ENCODE measurements at places on chromosomes 7 and 10.
A peak's percentile ranks its signal among the peaks of the same experiment; 100 is the strongest.

DNA sequence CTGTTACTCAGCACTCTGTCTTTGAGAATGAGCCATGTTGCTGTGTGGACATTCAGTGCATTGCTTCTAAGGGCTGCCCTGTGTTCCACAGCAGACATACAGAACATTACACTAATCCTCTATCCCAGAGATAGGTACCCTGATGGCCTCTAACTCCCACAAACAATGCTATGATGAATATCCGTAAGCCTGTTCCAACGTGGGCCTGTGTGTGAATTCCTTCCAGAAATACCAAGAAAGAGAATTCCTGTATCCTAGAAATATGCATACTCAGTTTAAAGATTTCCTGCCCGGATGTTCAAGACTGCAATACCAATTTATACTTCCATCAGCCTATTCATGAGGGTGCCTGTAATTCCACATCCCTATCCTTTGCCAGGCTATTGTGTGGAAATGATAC, 21.3 kb upstream of the ST8SIA6 start:
- DNase-seq, result no peak

GRCh38 chr7:91784469-91784868, 96.0 kb downstream of the MTERF1 start:
- no peak for DNase-seq

GRCh38 chr10:18213271-18213670, 73.0 kb downstream of the CACNB2 start:
- DNase-seq, result no peak

GRCh38 chr10:84397735-84398144, 69.4 kb downstream of the CCSER2 start:
- DNase-seq, result no peak

DNA sequence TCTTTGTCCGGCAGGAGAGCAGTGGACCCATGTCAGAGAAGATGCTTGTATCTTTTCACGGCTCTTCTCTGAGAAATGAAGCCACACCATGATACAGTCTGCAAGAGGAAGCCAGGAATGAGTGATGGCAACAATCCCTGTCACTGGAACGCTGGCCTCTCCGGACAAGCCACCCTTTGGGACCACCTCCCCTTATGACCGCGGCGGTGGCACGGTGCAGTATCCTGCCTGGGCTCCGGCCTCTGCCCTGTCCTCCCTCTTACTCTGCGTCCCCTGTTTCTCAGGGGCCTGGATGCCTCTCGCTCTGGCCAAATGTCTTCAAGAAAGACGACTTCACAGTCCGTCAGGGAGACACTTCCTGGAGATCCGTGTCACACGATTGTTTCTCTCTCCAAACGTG, 370.5 kb downstream of the ZNF716 start:
- DNase-seq, result no peak

DNA sequence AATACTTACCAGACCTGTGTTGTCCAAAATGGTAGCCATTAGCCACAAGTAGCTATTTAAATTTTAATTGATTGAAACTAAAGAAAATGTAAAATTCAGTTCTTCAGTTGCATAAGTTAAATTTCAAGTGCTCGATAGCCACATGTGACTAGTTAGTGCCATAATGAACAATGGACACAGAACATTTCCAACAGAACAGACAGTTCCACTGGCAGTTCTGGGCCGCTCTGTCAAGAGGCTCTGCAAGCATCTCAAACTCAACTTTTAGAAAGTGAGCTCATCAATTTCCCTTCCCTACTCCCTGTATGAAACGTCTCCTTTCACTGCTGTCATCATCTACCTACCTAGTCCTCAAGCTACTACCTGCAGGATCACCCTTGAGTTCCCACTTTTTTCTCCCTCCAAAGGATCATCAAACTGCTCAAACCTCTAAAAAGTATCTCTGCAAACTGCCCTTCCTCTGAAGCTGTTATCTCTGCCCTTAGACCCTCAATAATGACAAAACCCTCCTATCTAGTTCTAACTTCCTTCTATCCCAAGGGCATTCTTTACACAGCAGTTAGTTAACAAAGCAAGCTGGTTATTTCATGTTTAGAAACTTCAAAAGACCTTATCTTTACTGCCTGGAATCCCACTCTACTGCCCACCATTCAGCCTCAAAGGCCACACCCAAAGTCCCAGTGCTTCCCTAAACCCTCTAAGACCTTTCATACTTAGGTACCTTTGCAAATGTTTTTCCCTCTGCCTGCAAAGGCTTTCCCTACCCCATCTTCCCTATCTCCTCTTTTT, 20.6 kb downstream of the SHTN1 start:
- no peak for DNase-seq

GRCh38 chr10:32371101-32371500, 24.1 kb upstream of the EPC1 start:
- no peak for DNase-seq

GRCh38 chr7:154338701-154339506, 286.7 kb downstream of the DPP6 start:
- no peak for DNase-seq

- no peak for DNase-seq
These were observed 117.8 kb downstream of the TMEM26 start for GRCh38 chr10:61335359-61335758.

- no peak for DNase-seq
These were observed 93.7 kb downstream of the SVOPL start for GRCh38 chr7:138607216-138608126.

DNA sequence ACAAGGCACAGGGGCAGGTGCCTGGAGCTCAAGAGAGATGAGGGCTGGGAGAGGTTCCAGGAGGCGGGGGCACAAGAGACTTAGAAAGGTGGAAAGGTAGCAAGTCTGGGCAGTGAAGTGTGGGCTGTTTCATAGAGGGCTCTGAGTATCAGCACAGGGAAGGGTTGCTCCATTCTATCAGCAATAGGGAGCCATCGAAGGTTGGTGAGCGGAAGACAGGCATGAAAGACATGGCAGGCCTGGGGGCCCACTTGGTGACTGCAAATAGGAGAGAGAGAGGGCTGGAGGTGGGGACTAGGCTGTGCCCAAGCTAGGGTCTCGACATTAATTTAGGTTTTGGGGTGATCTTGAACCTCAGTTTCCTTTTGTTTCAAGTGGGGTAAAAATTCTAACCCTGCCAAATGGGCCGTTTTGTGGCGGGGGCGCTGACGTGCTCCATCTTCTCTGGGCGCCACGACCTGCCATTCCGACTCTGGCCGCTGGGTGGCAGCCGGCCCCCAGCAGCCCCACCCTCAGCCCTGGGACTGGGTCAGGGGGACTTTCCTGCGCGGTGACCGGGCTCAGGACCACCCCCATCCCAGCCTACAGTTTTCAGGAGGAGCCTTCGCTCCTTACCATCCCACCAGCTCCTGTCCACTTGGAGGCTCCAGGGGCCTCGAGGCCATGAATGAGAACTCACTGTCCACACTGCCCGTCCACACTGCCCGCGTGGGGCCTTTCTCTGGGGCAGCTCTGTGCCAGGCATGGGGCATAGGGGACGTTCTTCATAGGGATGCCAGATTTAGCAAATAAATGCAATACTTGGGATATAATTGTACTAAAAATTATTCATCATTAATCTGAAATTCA, 37.2 kb upstream of the PCBD1 start:
- DNase-seq, result peak; percentile 47

DNA sequence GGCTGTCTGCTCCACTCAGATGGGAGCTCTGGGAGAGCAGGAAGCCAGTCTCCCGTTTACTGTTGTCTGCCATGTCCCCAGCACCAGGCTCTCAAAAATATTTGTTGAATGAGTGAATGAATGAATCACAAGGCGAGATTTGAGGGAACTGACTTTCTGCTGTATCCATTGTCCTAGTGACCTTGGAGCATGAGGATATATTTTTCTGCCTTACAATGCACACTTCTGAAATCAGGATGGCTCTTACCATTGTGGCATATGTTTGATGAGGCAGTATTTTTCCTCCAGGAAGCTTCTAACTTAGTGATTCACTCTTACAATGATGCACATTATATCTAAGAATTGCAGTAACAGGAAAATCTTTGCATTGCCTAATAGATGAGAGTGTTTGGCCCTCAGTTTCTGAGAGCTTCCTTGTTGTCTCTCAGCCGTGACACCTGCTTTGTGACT, 136.4 kb downstream of the RPS24 start:
- no peak for DNase-seq

DNA sequence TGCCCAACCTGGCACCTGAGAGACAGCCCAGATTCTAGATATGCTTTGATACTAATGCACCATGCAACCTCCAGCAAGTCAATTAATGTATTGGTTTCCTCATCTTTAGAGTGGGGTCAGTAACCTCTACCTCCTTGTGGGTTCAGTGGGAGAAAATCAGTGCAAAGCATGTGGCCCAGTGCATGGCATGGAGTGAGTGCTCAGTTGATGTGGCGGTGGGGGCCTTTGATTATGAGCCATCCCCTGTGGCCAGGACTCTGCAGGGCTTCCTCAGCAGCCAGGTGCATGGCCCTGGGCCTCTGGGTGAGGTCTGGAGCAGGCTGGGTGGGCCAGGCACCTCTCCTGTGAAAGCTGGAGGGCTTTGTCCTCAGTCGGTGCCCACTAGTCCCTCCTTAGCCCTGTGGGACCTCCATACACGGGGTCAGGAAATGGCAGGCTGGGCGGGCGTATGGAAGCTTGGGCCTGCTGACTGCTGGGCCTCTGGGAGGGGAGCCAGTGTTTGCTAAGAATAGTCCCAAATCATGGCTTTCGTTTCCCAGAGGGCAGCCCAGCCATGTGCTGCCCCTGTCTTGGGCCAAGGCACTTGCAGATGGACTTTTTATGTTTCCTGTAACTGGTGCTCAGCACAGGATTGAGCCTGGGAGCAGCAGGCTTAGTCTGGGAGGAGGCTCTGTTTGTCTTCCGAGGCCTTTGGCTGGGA, 3.4 kb downstream of the PALD1 start:
- DNase-seq, result no peak

- DNase-seq, result no peak
These were observed 191.3 kb upstream of the RHOBTB1 start for GRCh38 chr10:61135276-61135721.

DNA sequence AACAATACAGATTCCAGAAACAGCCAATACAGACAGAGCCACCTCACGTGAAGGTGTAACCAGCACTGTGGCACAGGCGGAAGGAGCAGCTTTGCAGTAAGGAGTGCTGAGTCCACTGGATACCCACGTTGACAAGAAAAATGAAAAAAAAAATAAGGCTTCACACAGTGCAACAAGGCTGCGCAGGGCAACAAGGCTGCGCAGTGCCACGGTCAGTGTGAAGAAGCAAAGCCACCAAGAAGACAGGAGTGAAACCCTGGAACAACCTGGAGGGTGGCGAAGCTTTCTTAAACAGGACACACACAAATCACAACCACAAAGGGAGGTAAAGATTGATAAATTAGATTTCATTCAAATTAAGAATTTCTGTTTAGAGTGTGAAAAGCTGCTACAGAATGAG, 204.0 kb downstream of the MAD1L1 start:
- no peak for DNase-seq

DNA sequence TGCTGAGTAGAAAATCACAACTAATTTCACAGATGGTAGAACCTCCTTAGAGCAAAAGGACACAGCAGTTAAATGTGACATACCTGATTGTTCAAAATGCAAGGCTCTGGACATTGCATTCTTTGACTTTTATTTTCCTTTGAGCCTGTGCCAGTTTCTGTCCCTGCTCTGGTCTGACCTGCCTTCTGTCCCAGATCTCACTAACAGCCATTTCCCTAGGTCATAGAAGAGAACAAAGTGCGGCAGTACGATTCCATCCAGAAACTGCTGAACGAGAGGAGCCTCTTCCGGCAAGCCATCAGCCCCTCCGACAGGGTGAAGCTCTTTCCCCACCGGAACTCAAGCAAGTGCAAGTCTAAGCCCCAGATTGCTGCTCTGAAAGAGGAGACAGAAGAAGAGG, 186.9 kb downstream of the CFTR start:
- DNase-seq, result no peak

GRCh38 chr7:71480791-71481190, 348.8 kb downstream of the GALNT17 start:
- DNase-seq, result no peak

DNA sequence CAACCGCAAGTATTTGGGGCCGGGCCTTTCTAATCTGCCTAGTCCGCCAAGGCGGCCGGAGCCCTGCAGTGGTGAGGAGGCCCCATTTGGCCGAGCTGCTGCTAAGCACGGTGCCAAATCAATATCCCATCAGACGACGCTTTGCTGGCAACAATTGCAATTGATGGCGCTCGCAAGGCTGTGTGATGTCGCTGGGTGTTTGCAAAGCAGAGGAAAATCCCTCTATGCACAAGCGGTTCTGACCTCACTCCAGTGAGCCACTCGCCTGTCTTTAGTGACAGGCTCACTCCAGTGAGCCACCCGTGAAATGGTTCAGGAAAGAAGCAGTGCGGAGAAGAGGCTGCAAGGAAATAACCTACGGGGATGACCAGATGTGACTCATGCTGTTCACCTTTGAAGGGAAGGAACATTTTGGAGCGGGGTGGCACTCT, 18.3 kb upstream of the PDE1C start:
- DNase-seq, result no peak

GRCh38 chr7:1729773-1730172, 59.7 kb downstream of the ELFN1 start:
- DNase-seq, result no peak

DNA sequence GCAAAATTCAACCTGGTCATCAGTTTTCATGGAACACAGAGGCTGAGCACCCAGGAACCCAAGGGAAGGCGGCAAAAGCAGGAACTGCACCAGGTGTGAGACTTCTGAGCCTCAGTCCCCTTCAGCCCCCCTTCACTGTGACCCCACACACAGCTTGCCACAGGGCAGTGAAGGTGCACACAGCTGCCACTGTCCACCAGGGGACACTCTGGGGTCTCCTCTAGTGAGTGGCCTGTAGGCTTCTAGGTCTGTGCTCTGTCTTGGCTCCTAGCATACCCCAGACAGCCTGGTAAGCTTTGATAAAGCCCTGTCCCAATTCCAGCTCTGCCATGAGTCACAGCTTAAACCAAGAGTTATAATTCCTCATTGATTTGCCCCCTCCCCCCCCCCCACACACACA, 12.1 kb downstream of the KCNH2 start:
- no peak for DNase-seq

GRCh38 chr10:66925896-66926715, at the start of gene LRRTM3:
LRRTM3 (plus strand) TSS chr10:66926036.
- no peak for DNase-seq
